ENCODE measurements at places on chromosomes 3 and 15.
A peak's percentile ranks its signal among the peaks of the same experiment; 100 is the strongest.

- DNase-seq, result no peak
These were observed 32.7 kb downstream of the SLC41A3 start for GRCh38 chr3:126051234-126051633.

DNA sequence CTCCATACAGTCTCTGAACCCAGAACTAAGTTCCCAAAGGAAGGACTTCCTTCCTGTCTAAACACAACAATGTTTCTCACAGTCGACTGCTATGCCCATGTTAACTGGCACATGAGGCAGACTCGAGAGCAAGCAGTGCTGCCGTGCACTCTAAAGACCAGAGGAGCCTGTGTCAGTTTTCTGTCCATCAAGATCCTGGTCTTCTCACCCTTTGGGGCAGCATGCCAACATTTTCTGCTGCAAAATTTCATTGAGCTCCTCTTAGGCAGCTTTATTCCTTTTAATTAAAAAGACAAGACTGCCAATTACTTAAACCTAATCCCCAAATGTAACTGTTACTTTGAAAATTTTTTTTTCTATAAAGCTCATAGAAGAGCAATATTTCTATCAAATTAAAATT lies 205.1 kb downstream of the GAP43 start:
- no peak for DNase-seq

GRCh38 chr3:67037615-67038014 lies 39.5 kb downstream of the KBTBD8 start:
- no peak for DNase-seq

- DNase-seq, result no peak
These were observed 10.0 kb upstream of the ELP6 start for GRCh38 chr3:47523310-47524073.

DNA sequence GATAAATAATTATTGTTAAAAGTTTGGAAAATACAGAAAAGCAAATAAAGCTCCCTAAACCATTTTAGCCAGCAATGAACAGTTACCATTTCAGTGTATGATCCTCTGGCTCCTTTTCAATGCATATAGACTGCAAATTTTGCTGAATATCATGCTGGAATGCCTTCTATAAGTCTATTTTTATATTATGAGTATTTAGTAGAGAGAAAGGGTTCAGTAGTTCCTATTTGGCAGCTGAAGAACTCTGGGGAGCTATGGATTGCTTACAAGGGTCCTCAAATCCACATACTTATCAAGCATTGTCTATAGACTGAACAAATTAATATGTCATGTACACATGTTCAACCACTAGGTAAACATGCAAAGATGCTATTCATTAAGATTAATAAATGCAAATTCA lies 46.1 kb downstream of the LRRC3B start:
- DNase-seq, result no peak

DNA sequence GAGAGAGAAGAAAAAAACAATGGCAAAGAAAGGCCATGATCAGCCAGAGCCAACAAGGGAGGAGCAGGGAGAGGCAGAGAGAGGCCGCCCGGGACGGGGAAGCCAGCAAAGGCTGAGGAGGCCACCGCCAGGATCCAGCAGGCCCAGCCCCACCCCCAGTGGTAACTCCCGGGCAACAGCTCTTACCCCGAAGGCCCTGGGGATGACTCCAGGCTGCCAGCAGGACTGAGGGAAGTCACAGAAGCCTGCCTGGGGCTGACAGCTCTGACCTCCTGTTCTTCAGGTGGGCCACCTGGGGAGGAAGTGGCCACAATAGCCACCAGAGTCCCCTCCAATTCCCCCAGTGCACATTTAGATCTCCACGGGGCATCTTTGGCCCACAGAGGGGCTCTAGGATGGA lies 184.3 kb upstream of the LINGO1 start:
- no peak for DNase-seq

DNA sequence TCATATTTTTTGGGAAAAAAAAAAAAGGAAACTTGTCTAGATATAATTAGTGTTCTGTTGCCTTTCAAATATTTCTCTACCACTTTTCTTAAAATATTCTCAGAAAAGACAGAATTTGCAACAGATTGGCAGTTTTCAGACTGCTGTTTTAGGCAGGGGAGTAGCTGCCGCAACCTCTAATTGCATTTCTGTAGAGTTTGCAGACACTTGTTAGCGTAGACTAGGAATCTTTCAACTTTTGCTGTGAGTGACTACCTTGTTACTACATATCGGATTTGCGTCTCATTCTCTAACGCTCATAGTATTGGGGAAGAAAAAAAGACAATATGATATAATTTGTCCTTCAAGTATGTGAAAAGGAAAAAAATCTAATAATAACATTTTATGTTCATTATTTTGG lies 10.7 kb downstream of the TGFBR2 start:
- DNase-seq, result no peak

DNA sequence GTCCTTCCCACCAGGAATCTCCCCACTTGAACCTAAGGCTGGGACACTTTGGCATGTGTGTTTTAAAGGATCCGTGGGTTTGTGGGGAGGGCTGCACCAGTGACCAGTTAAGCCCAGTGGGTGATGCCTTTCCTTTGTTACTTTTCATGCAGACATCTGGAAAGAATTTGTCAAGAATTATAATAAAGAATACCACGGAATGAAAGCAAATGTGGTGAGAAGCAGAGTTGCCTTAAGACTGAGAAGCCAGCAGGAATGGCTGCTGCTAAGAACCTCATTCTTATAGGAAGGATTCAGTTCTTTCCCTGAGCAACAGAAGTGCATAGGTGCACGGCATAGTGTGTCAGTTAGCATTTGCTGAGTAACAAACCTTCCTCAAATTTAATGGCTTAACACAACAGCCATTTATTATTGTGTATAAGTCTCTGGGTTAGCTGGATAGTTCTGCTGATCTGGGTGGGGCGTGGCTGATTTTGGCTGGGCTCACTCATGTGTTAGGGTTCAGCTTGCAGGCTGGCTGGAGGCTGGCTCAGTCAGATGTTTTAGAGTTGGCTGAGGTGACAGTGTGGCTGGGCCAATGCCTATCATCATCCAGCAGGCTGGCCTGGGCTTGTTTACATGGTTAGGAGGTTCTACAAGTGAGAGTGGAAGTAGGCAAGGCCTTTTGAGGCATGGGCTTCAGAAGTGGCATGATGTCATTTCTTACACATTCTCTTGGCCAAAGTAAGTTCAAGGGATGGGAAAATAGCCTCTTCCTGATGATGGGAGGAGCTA lies 262.7 kb upstream of the CTDSPL start:
- no peak for DNase-seq

GRCh38 chr15:62403164-62403809 lies 238.2 kb upstream of the C2CD4B start:
- peak; percentile 55 for DNase-seq

Data from non-pigmented ciliary epithelial cell (primary cell).